ENCODE measurements at places on chromosomes 13 and 19.

DNA sequence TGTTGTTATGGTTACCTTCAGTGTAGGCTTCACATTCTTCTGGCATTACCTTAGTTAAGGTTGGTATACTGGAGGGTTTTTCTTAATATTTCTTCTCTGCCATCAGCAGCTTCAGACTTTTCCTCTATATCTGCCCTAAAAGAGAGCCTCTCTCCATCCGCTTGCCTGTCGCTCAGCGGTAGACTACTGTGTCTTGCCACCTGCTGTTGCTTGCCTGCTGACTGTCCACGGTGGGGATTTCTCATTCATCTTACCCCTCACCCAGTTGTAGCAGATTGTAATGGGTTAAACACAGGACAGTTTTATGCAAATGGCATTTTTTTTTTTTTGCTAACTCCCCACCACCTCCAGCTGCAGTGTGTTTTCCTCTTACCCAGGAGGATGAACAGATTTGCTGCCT lies 577.2 kb downstream of the SLITRK5 start:
- no peak for DNase-seq

DNA sequence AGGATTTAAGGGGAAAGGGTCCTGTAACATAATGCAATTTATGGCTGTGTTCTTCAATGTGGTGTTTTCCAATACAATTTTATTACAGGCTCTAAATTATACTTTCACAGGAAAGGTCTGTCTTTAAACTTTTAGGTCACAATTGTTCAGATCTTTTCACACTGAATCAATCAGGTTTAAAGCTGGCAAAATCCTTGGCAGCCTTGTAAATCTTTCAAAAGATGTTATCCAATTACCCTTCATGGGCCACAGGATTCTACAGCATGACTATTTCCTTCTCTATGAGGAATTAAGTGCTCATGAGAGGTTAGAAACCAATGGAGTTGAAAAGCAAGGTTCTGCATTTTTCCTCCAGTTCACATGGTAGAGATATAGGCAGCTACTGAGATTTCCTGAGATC lies 211.5 kb upstream of the MIR17HG start:
- no peak for DNase-seq

DNA sequence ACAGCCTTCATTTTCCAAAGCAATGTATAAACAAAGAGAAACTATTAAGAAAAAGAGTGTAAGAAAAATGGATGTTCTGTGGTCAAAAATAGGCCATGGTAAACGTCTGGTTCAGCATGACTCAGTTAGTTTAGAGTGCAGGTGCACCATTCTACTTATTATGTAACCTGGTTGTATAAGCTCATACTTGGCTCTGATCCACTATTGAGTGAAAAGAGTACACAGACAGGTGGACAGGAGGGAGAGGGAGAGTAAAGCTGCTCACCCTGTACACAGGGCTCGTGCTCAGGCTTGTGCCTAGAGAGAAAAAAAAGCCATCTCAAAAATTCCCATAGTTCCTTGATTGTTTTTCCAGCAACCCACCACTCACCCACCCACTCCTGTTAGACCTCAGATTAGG lies 85.8 kb upstream of the ZNF91 start:
- no peak for DNase-seq

DNA sequence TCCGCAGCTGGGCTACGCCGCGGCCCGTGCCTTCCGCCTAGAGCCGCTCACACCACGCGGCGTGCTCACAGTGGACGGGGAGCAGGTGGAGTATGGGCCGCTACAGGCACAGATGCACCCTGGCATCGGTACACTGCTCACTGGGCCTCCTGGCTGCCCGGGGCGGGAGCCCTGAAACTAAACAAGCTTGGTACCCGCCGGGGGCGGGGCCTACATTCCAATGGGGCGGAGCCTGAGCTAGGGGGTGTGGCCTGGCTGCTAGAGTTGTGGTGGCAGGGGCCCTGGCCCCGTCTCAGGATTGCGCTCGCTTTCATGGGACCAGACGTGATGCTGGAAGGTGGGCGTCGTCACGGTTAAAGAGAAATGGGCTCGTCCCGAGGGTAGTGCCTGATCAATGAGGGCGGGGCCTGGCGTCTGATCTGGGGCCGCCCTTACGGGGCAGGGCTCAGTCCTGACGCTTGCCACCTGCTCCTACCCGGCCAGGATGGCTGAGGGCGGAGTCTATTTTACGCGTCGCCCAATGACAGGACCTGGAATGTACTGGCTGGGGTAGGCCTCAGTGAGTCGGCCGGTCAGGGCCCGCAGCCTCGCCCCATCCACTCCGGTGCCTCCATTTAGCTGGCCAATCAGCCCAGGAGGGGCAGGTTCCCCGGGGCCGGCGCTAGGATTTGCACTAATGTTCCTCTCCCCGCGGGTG lies 7.4 kb downstream of the DBP start:
- no peak for DNase-seq

- DNase-seq = no peak
Observed at GRCh38 chr19:7916103-7916954, 1.7 kb downstream of the TGFBR3L start.

GRCh38 chr19:20287070-20287469 lies 120.1 kb downstream of the ZNF486 start:
- no peak for DNase-seq

GRCh38 chr19:3097442-3097871 lies 3.3 kb downstream of the GNA11 start:
- no peak for DNase-seq

DNA sequence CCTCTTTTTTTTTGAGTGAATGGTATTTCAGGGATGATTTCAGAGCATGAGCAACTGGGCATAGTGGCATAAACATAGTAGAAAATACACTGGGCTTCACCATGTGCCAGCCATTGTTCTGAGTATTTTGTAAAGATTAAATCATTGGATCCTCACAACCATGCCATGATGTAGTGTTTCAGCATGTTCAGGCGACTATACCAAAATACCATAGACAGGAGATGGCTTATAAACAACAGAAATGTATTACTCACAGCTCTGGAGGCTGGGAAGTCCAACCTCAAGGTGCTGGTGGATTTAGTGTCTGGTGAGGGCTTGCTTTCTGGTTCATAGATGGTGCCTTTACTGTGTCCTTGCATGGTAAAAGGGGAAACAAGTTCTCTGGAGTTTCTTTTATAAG lies 101.5 kb upstream of the KL start:
- no peak for DNase-seq

DNA sequence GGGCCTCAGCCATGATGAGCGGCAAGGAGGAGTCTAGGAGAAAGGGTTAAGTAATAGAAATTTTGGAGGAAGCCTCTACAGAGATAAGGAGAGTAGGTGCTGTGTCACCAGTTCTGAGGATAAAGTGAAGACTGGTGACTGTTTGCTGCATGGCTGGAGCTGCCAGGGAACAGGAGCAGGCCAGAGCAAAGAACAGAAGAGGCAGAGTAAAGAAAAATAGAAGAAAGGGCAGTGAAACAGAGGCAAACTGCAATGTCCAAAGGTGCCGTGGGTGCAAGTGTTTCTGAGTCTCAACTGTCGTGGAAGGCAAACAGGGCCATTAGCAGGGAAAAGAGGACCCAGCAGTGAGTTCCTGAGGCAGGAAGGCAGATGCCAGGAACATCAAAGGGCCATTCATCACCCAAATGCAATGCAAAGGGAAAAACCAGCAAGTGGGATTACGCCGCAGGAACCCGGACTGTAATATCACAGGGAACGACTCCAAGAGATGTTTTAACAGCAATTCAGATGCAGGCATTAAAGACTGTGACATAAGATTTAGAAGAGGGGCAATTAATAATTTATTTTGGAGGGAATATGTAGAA lies 318.3 kb downstream of the FOXO1 start:
- DNase-seq = no peak

DNA sequence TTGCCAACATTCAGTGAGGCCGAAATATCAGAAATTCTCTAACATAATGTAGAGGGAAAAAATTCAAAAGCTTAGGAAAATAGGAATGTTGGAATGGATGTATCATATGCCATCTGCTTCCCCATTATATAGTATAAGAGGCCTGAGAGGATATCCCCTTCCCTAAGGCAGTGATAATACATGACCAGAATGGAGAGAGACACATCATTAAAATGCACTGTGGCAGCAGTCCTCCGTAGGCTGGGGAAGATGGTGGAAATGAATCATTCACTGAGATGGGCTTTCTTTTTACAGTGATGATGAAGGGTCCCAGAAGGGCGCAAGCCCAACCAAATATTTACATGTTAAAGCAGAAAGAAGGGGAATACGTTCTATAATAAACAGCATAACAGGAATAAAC lies 799.1 kb upstream of the SPRY2 start:
- DNase-seq = no peak

- DNase-seq = no peak
Observed at GRCh38 chr19:3670796-3671679, 29.2 kb downstream of the PIP5K1C start.

DNA sequence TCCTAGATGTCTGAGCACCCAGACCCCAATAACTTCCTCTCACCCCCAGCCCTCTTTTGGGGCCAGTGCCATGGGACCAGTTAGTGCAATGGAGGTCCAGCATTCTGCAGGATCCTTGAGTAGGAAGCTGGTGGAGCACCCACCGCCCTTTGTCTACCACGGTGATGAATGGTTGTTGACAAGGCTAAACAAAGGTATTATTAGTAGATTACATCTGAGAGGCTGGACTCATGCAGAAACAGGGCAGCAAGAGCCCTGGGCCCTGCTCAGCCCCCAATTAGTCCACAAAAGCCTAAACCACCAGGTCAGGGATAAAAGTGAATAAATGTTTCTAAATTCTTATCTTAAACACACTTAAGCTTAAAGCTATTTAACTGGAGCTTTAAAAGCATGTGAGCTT lies 196.5 kb upstream of the TSHZ3 start:
- no peak for DNase-seq

DNA sequence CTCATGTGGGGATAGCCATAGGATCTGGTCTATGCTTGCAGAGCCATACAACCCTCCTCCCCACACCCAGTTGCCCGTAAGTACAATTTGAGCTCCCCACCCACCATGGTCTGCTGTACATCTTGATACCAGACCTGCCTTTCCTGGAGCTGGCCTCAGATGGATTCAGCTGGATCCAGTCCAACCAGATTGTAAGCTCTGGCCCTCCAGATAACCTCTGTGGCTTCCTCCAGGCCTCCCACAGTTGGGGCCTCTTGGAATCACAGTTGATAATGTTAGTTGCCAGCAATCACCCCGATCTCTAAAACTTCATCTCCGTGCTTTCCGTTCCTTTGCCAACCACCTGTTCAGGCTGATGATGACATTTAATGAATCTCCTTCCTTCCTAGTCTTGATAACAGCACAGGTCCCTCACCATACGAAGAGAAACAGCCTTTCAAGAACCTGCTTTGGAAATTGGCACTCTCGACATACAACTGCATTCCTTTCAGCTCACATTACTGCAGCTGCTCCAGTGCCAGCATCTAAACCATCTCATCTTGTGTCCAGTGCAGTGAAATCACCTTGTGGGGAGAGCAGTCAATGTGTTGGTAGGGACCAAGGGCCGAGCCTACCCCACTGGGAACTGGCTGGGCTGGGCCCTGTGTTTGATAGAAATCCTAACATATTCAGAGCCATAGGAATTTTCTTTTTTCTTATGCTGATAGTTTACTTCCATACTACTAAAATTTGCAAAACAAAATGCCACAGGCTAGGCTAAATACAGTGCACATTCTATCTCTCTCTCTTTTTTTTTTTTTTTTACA lies 15.1 kb upstream of the FOXO1 start:
- DNase-seq = no peak

DNA sequence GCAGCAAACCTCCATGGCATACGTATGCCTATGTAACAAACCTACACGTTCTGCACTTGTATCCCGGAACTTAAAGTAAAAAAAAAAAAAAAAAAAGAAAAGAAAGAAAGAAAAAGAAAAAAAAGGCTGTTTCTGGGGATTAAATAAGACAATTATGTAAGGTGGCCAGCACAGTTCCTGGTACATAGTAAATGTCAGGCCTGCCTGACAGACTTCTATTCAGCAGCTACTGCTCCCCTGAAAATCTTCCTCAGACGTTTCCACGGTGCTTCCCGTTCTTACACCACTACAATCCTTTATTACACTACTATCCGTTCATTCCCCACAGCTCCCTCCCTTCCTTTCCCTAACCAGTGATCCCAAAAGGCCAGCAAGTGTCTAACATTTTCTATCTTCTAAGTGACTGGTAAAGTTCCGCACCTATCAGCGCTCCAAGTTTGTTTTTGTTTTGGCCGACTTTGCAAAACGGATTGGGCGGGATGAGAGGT lies 636 bp upstream of the RB1 start:
- DNase-seq = no peak

- no peak for DNase-seq
Observed at GRCh38 chr13:29704648-29705047, 109.2 kb upstream of the SLC7A1 start.

DNA sequence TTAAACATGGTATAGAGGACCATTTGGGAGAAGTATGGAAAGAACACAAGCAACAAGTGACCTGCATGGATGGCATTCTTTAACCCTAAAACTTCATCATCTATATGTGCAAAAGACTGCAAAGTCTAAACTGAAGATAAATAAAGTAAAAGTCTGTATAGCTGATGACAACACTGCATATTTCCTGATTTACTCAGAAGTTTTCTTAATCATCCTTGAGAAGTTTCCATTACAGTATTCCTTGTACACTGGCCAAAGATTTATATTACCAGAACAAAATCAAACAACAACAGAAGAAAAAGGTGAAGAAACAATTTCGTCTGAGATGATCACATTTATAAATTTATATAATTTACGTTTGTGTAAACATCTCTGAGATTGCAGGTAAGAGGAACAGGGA lies 805.7 kb downstream of the PCDH9 start:
- DNase-seq = no peak

DNA sequence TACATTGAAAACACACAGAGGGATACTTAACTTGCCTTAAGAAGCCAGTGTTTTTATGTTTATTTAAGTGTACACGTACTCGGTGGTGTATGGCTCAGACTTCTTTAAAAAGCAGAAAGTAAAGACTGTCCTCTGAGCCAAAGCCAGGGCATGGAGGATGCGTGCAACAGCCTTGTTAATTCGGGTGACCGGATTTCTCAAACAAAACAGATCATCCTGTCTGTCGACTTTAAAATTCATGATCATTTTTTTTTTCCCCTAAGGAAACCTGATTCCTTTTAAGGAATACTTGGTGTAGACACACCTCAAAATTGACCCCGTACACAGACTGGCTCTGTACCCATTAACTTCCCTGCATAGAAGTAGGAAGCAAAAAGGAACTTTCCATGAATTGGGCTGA lies 124.7 kb upstream of the RNF113B start:
- DNase-seq = no peak

GRCh38 chr13:61954092-61954491 lies 538.4 kb upstream of the PCDH20 start:
- DNase-seq = peak; percentile 48

- DNase-seq = no peak
Observed at GRCh38 chr13:37087486-37087885, 18.0 kb downstream of the CSNK1A1L start.

- DNase-seq = no peak
Observed at GRCh38 chr13:79815041-79815440, 334.1 kb downstream of the NDFIP2 start.

- DNase-seq = no peak
Observed at GRCh38 chr13:54185101-54185500, 1156.5 kb downstream of the OLFM4 start.

GRCh38 chr13:46165485-46166223 lies 16.3 kb downstream of the LCP1 start:
- no peak for DNase-seq

- peak; percentile 91 for DNase-seq
Observed at GRCh38 chr19:40777937-40778705, at the start of gene RAB4B. Gene RAB4B (plus strand): TSS chr19:40778247. CDS start chr19:40778376, 129 bp downstream.

- peak; percentile 45 for DNase-seq
Observed at GRCh38 chr19:9791552-9792205, 23.1 kb upstream of the ZNF846 start.

- no peak for DNase-seq
Observed at GRCh38 chr19:35889370-35890112, 10.8 kb downstream of the NFKBID start.

- DNase-seq = no peak
Observed at GRCh38 chr13:45662162-45662561, 40.0 kb upstream of the CBY2 start.
